ENCODE measurements at places on chromosomes 4 and X.
A peak's percentile ranks its signal among the peaks of the same experiment; 100 is the strongest.

GRCh38 chr4:87092389-87093141, 127.9 kb downstream of the KLHL8 start:
- peak; percentile 69 for DNase-seq

GRCh38 chr4:180449395-180449956, 1793.7 kb upstream of the TENM3 start:
- DNase-seq, result peak; percentile 65

- DNase-seq, result no peak
Measured at GRCh38 chr4:172104539-172104938, 291.3 kb downstream of the GALNTL6 start.

GRCh38 chr4:73868206-73869129, 725 bp upstream of the CXCL1 start:
- no peak for DNase-seq

- no peak for DNase-seq
Measured at GRCh38 chrX:19152762-19153161, 30.5 kb upstream of the ADGRG2 start.

- DNase-seq, result no peak
Measured at GRCh38 chr4:135412213-135412612, 1210.6 kb upstream of the PABPC4L start.

GRCh38 chr4:115272594-115272993, 159.2 kb upstream of the NDST4 start:
- no peak for DNase-seq

DNA sequence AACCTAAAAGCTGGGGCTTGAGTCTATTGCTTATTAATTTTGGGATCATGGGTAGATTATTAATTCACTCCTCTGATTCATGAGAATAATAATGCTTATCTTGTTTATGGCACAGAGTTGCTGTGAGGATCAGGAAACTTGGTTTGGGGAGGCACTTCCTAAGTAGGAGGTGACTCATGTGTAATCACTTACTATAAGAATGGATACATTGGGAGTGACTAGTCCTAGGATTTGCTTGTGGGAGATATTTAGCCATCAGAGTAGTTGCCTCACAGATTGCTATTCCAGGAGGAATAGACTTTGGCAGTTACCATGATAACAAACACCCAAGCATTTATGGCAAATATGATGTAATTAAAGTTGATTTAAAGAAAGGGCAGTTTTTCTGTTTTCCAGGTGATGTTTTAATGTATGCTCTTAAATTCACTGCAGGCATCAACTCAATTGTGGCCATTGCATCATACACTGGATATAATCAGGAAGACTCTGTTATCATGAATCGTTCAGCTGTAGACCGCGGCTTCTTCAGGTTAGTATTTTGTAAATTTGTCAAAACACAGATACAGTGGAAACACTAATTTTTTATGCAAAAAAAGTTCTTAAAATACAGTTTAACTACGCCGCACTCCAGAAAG, 41.9 kb downstream of the POLR2B start:
- DNase-seq, result no peak

DNA sequence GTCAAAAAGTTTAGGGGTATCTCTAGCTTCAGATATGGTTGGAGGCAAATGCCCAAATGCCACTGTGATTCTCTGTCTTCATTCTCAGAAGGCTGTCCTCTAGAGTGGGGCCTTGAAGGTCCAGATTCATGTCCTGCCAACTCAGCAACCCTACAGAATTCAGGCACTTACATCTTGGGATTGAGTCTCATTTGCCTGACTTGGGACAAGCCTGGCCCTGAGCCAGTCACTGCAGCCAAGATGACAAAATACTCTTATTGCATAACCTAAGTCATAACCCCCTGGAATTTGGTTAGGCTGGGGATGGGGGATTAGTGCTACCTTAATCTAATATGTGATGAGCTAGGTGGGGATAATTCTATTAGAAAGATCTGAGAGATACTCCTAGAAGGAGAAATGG, 100.5 kb downstream of the AREG start:
- DNase-seq, result no peak

GRCh38 chr4:16217300-16218051, 8.8 kb downstream of the TAPT1 start:
- no peak for DNase-seq

DNA sequence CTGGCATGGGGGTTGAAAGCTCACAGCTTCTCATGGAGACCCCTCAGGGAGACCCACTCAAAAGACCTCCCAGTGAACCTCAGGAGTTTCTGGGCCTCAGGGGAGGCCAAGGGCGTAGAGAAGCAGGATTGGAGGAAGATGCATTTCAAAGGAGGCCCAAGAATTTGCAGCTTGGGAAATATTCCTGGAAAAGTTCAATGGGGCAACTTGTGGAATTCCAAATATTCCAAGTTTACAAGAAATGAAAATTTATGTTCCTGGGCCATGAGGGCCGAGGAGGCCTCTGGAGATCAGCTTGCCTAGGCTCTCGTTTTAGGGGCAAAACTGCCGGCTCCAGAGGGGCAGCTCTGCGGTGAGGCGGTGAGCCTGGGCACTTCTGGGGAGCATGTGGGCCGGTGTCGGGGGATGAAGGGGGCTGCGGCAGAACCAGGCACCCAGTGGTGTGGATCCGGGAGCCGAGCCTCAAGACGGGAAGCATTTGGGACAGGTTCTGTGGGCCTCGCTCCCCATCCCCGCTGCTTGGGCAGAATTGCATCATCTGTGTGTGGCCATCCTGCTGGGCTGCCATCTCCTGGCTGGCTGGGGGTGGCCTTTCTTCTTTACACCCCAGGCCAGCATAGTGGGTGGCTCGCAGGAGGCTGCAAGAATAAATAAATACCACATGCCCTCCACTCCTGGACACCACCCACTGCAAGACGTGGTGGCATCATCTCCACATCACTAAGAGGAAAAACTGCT, 54.6 kb upstream of the GPR78 start:
- no peak for DNase-seq

DNA sequence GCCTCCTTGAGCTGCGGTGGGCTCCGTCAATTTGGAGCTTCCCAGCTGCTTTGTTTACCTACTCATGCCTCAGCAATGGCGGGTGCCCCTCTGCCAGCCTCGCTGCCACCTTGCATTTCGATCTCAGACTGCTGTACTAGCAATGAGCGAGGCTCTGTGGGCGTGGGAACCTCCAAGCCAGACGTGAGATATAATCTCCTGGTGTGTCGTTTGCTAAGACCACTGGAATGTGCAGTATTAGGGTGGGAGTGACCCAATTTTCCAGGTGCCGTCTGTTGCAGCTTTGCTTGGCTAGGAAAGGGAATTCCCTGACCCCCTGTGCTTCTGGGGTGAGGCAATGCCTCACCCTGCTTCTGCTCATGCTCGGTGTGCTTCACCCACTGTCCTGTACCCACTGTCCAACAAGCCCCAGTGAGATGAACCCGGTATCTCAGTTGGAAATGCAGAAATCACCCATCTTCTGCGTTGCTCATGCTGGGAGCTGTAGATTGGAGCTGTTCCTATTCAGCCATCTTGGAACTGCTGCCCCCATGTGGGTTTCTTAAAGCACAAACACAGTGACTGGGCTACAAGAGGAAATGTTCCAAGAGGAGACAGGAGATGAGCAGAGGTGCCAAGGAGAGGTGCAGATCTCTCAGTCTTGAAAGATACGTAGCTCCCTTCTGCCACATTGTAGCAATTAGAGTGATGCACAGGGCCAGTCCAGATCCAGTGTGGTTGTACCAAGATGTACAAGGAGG, 193.0 kb upstream of the IGFBP7 start:
- DNase-seq, result no peak

GRCh38 chr4:174283507-174284471, at the start of the genes CEP44 and FBXO8:
Gene CEP44, plus strand, starts transcription at chr4:174283911. Its CDS starts 15,211 bp downstream, at chr4:174299122.
Gene FBXO8, minus strand, starts transcription at chr4:174283667. Its CDS starts 20,575 bp downstream, at chr4:174263092.
- DNase-seq, result peak; percentile 26

- DNase-seq, result peak; percentile 3
Measured at GRCh38 chr4:189414021-189414420, 526.7 kb upstream of the FRG1 start.

- no peak for DNase-seq
Measured at GRCh38 chr4:25190407-25190806, 30.2 kb upstream of the SEPSECS start.

DNA sequence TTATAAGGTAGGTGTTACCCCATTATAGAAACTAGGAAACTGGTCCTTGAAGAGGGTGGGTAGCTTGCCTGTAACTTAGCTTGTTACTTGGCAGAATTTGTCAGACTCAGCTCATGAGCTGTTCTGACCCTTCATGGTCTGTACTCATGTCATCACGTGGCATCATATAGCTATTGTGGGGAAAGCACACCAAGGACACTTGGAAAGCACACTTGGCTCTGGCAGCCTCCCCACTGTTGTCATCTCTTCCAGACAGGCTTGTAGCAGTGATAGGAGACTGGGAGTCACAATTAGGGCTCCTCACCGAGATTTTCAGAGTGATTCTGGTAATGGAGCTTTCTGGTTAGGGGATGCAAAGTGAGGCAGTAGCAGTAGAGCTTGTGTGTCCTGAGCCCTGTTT, 30.4 kb downstream of the ADH5 start:
- no peak for DNase-seq

DNA sequence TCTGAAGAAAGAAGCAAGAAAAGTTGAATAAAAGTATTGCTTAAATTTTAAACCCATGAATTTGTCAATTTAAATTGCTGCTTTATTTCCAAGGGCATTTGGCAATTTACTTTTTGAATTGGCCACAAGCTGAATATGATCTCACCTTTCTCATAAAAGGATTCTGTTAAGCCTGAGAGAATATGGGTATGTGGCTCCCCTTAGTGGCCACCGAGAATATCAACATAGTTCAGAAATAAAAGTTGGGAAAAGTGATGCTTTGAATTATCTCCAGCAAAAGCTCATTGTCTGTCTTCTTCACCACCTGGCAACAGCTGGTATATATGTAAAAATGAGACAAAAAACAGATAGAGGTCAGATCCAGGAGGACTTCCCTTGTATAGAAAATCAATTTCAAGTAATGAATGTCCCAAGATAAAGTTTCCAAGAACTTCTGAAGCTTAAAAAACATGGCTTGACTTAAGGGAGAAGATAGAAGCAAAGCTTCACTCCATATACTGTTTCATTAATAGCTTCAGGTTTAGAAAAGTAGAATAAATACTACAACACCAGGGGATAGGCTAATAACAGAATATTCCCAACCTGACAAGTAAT, 290.7 kb upstream of the FAM241A start:
- peak; percentile 29 for DNase-seq

DNA sequence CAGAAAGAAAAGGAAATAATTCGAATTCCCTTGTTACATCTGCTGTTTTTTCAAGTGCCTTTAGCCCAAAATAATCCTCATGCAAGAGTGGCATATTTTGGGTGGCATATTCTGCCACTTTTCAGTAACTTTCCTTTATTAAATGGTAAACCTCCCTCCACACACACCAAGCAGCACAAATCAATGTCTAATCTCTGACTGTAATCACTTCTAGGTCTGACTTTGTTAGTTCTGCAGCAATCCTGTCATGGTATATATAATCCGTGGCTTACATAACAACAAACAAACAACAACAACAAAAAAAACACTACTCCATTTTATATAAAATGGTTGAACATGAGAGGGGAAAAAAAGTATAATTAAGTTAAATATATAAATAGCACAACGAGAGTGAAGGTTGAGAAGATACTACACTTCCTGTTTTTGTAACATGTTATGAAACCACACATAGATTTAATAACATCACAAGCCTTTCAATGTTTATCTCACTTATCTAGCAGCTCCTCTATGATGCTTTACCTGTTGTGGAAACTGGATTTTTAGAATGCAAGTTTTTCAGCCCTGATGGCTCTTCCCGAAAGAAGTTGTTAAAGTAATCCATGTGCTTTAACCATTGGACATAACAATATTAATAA, 715.4 kb downstream of the GRXCR1 start:
- no peak for DNase-seq

GRCh38 chrX:19372547-19373331, 29.0 kb downstream of the PDHA1 start:
- no peak for DNase-seq

- DNase-seq, result peak; percentile 62
Measured at GRCh38 chrX:49199906-49200771, at the start of gene SYP. Gene SYP, minus strand, starts transcription at chrX:49200193. Its CDS starts 7 bp downstream, at chrX:49200186.

- no peak for DNase-seq
Measured at GRCh38 chr4:62622089-62622488, 1422.0 kb downstream of the ADGRL3 start.

DNA sequence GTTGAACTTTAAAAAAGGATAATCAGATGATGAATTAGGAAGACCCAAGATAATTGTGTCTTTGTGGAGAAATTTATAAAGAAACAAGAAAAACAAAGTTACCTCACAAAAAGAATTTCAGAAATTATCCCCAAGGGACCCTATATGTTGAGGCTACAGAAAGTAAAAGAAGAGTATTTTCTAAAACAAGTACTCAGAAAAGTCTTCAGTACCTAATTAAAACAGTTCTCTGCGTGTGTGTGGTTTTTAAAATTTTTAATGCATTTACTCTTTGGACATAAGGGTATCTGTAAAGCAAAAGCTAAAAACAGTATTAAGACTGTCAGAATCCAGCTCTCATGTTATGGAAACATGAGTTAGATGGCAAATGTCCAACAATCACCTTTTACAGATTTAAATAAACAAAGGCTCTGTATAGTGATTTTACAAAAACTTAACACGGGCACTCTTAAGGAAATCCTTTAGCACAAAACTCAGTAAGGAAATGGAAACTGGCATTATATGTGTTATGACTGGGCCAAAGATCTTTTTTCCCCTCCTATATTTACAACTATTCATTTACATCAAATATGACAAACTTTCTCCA, 187.5 kb downstream of the NSUN7 start:
- DNase-seq, result no peak

- no peak for DNase-seq
Measured at GRCh38 chr4:7013175-7013574, 30.0 kb upstream of the TADA2B start.

- DNase-seq, result no peak
Measured at GRCh38 chrX:144075432-144075831, 191.6 kb downstream of the UBE2NL start.

DNA sequence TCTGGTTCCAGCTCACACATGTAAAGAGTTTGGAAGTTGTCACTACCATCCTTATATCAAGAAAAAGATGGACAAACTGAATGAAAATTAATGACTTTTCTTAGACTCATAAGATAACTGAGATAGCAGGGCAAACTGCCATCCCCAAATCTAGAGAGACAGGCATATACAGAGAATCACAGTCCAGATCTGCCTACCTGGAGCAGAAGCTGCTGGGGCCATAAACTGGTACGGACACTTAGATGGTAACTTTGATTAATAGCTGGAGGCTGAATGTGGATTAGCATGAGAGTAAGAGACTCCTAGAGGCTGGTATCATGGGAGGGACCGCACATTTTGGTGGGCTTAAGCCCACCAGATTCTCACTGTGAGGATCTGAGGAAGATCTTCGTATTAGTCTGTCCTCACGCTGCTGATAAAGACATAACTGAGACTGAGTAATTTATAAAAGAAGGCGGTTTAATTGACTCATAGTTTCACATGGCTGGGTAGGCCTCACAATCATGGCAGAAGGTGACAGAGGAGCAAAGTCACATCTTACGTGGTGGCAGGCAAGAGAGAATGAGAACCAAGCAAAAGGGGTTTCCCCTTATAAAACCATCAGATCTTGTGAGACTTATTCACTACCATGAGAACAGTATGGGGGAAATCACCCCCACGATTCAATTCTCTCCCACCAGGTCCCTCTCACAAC, 10.8 kb upstream of the POLA1 start:
- DNase-seq, result no peak
